Posterior cingulate gyrus (tissue), 11 donors: ENCODE measurements at places on chromosomes 1 and 21.

DNA sequence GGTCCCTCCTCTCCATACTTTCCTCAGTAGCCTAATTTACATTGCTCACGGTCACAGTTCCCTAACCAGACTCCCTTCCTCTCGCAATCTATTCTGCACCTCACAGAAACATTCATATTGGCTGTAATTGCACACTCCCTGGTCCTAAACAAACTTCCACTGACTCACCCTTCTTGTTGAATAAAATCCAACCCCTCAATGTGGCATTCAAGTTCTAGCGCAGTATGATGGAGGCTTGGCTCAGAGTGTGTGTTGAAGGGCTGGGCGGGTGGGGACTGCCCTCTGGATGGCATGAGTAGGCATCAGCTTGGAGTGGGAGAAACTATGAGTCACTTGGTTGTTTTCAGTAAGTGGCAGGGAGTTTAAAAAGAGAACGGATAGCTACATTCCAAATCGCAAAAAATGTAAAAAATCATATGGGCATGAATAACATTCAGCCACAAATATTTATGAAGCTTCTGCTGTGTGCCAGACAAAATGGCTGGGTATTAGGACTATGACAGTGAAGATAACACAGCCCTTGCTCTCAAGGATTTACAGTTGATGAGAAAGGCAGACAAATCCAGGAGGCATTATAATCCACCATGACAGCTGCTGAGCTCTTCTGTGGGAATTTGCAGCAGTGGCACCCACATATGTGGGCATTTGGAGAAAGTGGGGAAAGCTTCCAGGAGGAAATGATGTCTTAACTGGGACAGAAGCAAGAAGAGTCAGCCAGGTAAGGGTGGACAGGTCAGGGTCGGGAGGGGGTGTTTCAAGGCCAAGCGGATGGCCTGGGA, 42.2 kb upstream of the LYST start:
- no peak for DNase-seq

- DNase-seq, result no peak
Observed at GRCh38 chr1:13867603-13868002, 167.6 kb downstream of the PRDM2 start.

- DNase-seq, result no peak
Observed at GRCh38 chr1:151816548-151817352, 11.5 kb upstream of the LINGO4 start.

- no peak for DNase-seq
Observed at GRCh38 chr1:245485996-245486395, 331.2 kb downstream of the KIF26B start.

GRCh38 chr1:44630116-44630515, 44.2 kb downstream of the TMEM53 start:
- DNase-seq, result no peak

- DNase-seq, result no peak
Observed at GRCh38 chr1:3518256-3518655, 63.8 kb downstream of the ARHGEF16 start.

DNA sequence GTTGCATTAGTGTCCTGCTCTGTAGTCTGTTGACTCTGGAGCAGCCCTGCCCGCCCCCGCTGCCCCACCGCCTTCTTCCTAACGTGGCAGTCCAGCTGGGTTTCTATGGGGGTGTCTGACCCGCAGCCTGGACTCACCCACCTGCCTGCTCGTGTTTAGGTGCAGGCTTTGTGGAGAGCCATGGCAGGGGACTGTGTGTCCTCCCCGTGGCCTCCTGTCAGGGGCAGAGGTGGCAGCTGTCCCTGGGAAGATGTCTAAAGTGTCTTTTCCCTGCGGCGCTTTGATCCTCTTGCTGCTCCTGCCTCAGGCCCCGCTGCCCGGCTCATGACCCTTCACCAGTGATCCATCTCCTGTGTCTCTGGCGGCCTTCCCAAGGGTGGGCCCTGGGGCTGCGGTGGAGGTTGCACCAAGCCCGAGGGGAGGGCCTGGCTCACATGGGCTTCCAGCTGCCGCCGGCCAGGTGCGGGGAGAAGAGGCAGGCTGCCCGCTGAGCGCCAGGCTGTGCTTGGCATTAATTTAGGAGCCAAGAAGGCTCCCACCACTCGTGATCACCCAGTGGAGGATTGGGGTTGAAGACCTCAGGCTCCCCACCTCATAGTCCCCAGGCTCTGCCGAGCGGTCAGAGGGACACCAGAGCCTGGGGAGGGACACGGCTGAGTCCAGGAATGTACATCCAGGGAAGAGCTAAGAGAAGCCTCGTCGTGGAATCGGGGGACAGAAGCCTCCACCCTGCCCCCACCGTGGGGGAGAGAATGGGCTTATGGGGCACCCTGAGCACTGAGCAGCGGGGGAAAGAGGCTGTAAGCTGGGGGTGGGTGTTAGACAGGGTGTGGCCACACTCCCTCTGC, 44.1 kb downstream of the COL18A1 start:
- no peak for DNase-seq

GRCh38 chr1:62358665-62359373, 39.6 kb upstream of the KANK4 start:
- no peak for DNase-seq

- no peak for DNase-seq
Observed at GRCh38 chr1:15717418-15718125, 18.5 kb upstream of the SLC25A34 start.

- no peak for DNase-seq
Observed at GRCh38 chr1:94688646-94689045, 131.5 kb upstream of the SLC44A3 start.

- no peak for DNase-seq
Observed at GRCh38 chr1:9269078-9269501, 23.6 kb upstream of the SPSB1 start.

GRCh38 chr1:3170561-3171453, 101.8 kb downstream of the PRDM16 start:
- DNase-seq, result peak; percentile 65

DNA sequence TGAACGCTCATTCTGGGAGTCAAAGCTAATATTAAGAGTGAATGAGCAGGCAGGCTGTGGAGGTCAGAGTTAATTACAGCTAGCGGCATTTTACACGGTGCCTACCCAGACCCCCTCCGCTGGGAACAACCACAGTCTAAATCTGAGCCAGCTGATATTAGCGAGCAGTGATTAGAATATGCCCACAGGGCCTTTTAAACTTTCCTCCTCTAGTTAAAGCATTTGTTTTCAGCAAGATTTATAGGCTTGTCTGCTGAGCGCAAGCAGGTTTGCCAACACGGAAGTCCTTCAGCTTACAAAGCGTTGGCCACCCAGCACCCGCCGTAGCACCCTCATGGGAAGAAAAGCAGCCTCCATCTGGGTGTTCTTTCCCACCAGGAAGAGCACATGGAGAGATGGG, 72.1 kb downstream of the LMX1A start:
- DNase-seq, result no peak

DNA sequence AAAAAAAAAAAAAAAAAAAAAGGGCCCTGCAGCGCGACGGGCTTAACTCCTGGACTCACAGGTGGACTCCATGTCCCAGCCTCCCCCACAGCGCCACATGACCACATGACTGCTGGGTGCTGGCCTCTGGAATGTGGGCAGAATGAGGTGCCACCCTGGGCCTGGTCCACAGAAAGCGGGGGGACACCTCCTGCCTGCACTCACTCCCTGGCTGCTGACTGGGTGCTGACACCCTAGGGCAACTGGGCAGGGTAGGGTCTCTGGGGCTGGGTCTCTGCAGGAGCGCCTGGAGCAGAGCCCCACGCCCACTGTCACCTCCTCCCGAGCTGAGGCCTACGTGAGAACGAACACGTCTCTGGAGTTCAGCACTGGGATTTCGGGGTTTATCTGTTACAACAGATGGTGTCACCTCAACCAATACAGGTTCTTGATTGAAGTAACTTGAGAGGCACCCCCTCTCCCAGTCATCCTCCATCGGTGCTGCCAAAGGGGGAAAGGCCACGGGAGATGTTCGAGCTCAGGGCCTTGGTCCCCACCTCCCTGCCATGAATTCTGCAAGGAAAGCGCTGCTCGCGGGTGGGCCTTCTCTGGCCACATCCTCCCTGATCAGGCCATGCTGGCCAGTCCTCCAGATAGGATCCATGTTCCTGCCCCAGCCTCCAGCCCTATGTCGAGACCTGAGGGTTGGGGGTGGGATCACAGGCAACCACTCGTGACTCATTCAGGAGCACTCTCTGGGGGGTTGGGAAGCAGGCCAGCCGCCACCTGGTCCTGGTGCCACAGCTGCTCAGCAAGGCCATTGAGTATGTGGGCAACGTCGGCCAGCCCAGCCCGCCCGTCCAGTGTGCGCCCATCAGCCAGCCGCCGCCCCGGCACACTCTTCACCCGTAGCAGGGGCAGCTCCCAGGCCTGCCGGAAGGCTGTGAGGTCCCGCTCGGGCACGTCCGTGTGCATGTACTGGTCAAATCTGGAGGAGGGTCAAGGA, 5.4 kb downstream of the CPLANE2 start:
- DNase-seq, result no peak

- DNase-seq, result no peak
Observed at GRCh38 chr21:32463367-32463766, 50.9 kb downstream of the EVA1C start.

DNA sequence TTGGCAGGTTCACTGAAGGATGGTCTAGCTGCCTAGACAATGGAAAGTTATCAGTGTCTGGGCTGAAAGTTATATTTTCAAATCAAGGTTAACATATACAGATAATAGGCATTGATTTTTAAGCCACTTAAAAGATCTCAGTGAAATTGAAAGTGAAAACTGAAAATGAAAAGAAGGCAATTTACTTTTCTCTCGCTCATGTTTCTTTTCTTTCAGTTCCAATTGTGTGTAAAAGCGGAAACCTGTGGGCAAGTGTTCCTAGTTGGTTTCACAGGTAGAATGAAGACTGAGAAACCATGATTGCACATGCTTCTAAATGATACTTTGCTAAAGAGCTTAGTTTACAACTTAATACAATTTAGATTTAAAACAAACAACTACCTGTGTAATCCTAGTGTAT, 383.7 kb downstream of the ZP4 start:
- DNase-seq, result no peak

DNA sequence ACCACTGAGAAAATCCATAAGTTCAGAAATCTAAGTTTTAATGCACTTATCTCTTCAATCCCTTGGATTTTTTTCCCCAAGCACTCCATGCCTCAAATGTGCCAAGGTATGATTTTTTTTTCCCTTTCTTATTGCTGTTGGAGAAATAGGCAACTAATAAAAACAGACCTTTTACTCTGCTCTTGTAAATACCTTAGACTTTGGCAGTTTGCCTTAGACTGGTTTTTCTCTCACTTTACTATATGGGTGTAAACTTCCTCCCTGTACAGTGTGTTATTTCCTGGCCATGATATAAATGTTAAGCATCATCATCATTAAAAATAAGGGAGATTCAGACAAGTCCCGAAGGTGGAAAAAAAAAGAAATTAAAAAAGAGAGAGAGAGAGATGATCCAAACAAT, 65.7 kb downstream of the LRRC8C start:
- DNase-seq, result no peak

GRCh38 chr1:115908565-115909274, 67.6 kb upstream of the SLC22A15 start:
- no peak for DNase-seq

DNA sequence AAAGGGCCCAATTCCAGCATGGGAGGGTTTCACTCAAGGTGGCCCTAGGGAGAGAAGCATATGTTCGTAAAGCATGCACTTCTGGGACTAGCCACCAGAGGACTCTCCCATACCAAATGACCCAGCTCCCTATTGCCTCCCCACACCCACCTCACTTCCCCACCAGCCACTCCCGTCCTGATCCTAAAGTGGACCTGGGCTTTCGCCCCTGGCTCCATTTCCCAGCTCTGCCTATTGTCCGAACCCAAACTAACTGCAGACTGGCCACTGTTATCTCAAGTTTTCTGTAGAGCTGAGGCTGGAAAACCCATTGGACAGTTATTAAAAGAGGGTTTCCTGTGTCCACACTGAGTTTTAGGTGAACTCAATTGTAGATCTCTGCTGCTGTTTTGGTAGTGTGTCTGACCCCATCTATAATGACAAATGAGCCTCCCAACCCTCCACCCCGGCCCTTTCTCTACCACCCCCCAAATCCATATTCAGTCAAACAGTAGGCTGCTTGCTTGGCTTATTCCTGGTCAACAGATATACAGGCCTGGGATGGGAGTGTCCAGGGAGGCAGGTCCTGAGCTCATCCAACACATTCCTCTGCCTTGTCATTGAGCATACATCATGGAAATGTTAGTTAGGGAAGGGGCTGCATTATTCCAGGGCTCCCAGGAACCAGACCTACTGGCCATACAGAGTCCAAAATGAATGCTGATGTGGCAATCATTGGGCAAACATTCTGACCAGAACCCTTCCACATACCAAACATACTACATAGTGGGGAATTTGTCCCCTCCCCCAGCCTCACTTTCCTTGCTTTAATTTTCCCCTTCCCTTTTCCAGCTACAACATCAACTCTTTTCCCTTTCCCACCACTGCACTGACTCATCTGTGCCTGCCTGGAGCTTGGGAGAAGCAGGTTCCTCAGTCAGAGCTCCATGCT, 59.2 kb downstream of the ABCA4 start:
- DNase-seq, result no peak

DNA sequence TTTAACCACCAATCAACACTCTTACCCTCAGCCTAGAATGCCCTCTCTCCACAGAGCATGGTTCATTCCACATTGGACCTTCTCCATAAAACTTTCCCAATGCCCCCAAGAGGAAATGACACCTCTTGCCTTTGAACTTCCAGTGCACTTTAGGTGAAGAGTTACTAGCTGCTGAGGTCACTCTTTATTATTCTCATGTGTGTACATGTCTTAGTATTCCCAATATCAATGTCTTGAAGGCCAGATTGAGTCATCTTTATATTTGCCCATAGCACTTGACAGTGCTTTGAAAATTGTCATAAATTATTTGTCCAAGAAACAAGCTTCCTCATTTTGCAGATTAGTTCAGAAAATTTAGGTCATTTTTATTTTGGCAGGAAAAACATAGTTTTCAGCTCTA, 8.1 kb upstream of the DNASE2B start:
- DNase-seq, result no peak

DNA sequence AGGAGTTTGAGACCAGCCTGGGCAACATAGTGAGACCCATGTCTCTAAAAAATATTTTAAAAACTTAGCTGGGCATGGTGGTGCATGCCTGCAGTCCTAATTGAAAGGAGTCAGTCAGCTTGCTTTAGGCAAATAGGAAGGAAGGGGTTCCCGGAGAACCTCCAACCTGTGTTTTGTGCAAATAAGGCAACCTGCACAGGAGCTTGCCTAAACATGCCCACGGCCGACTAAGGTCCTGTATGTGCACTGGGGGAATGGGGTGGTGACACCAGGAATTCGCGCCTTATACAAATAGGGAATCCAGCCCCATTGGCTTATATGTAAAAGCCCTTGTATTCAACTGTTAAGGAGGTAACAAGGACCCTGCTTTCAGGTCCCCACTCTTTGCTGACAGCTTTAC, 429.2 kb upstream of the ZP4 start:
- no peak for DNase-seq
